ENCODE measurements at places on chromosomes 2 and 18.

DNA sequence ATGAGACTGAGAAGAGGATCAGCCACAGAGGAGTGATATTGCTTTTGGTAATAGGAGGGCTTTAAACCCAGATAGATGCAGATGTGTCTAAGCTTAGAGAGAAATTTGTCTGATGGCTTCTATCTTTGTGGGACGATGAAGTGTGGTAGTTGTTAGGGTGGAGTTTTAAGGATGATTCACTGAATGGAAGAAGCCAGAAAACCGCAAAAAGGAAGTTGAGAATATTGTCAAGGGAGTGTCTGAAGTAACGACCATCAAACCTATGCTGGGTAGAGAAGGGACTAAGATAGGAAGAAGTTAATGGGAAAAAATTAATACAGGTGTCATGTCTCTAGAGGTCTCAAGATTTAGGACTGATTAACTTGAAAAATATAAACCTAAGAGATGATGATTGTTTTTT, 195.6 kb upstream of the MC4R start:
- DNase-seq: no peak

DNA sequence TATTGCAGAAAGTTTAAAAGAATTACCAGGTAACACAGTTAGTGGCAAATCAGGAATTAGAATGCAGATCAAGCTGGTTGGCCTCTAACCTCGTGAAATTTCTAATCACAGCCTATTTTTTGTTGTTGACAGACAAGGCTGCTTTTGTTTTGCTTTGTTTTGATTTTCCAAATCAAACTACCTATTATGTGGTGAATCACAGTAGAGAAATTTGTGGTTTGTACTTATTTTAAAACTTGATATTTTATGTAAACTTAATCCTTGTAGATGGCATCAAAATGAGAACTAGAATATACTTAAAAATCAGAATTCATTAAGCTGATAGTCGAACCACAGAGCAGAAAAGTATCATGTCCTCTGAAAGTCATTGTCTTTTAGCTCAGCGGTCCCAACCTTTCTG, 258.1 kb downstream of the CTNNA2 start:
- DNase-seq: no peak

GRCh38 chr2:199775267-199775666, 75.7 kb downstream of the FTCDNL1 start:
- no peak for DNase-seq

GRCh38 chr2:119062652-119063051, 95.9 kb downstream of the C1QL2 start:
- DNase-seq: no peak

Measured in activated CD4-positive, alpha-beta T cell treated with anti-CD3 and anti-CD28 coated beads, Interleukin-2, amount 50 U/mL, for 24 hours (primary cell).